ENCODE measurements at places on chromosomes 13 and 19.

- DNase-seq = no peak
These were observed 5.1 kb downstream of the EGLN2 start for GRCh38 chr19:40803857-40804782.

DNA sequence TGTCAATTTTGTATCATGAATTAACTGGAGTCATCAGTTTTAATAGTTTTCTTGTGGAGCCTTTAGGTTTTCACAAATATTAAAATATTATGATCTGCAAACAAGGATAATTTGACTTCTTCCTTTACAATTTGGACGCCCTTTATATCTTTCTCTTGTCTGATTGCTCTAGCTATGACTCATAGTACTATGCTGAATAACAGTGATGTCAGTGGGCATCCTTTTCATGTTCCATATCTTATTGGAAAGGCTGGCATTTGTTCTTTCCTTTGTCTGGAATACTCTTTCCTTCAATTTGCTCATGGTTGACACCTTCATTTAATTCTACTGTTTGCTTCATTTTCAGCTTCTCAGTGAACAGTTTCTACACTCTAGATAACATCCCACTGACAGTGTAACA, 1129.3 kb downstream of the SLITRK5 start:
- no peak for DNase-seq

GRCh38 chr13:112849500-112849899, 119.5 kb upstream of the MCF2L start:
- no peak for DNase-seq

GRCh38 chr13:99993660-99994637, 12.4 kb downstream of the ZIC2 start:
- DNase-seq = no peak

DNA sequence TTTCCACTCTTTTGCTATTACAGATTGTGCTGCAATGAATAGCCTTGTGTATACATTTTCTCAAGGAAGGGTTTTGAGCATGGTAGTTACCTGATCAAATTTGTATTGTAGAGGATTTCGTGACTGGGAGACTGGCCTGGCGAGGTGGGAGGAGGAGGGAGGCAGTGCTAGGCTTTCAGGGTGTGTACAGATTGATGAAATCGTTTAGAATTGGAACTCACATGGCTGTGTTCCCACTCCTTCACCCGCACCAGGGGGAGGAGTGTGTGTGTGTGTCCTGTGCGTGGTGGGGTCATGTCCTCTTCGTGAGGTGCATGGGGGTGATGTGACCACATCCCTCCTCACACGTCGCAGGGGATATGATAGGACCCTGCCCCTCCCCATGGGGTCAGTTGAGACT, 8.3 kb downstream of the PGLYRP1 start:
- DNase-seq = no peak

- no peak for DNase-seq
These were observed 47.7 kb upstream of the CACNA1A start for GRCh38 chr19:13553880-13554400.

Measured in stimulated activated CD4-positive, alpha-beta T cell treated with anti-CD3 and anti-CD28 coated beads, Interleukin-1b, Interleukin-23, amount 100 ng/mL, for 1 hour (primary cell).